PC-9 (cell line): ENCODE measurements at places on chromosomes 7 and 10. TPM values are rescaled to one million over a fixed set of nuclear protein-coding genes. Genes with fewer than 3 reads are reported as not detected.

The MUC3A gene
- total RNA-seq = 0.90 and 1.1 TPM in 2 replicates

The EBF3 gene
- total RNA-seq = not detected in 2 replicates

The ADARB2 gene
- not detected in 2 replicates for total RNA-seq

The TMEM26 gene
- not detected in 2 replicates for total RNA-seq

The GPR158 gene
- total RNA-seq = 9.0 and 12.2 TPM in 2 replicates

The CTAGE4 gene
- total RNA-seq = 5.8 and 8.2 TPM in 2 replicates

GRCh38 chr7:100509231-100509630 lies 25.5 kb downstream of the NYAP1 start:
- H3K27ac ChIP-seq = no peak overlapping the region
- H3K4me1 ChIP-seq = peaks cover 11% of the 10 kb centered on the region
- H3K36me3 ChIP-seq = no peaks in the 10 kb centered on the region
- DNase-seq = no peak

DNA sequence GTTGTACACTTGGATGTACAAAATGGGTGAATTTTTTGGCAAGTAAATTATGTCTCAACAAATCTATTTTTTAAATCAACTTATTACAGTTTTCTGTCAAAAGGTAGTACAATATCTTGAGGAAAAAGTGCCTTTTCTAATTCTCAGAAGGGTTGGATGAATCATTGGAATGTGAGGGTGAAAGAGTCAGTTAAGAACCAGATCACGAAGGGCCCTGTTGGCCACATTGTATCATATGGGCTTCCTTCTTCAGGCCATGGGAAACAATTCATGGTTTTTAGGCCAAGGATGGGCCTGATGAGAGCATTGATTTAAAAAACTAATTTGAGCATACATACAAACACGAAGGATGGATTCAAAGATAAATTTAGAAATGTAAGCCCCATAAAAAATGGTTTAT lies 503.7 kb downstream of the TNS3 start:
- H3K36me3 ChIP-seq = no peaks in the 10 kb centered on the region
- H3K27ac ChIP-seq = no peak overlapping the region
- H3K4me3 ChIP-seq = no peak overlapping the region
- DNase-seq = no peak
- no peaks in the 10 kb centered on the region for H3K27me3 ChIP-seq

DNA sequence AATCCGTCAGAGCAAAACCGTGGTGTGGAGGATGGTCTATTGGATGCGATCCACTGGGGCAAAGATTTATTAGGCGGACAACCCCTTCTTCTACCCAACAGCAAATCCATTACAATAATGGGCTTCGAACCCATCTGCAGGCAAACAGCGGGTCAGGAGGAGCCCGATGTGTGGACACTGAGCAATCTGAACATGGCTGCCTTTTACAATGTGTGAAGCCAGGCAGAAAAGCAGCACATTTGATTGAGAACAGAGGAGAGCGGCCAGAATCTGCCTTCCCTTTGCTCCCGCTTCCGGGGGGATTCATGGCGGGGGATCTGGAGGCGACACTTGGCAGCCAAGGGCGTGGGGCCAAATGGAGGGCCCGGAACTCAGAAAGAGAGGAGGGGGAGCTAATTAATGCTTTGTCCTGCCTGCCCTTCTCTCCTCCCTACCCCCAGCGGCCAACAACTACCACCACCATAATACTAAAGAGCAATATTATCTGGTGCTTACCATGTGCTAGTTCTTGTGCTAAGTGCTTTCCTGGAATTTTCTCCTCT lies 133.0 kb downstream of the EMX2 start:
- no peaks in the 10 kb centered on the region for H3K27me3 ChIP-seq
- H3K4me3 ChIP-seq = no peak overlapping the region
- H3K4me1 ChIP-seq = peaks cover 13% of the 10 kb centered on the region

GRCh38 chr10:78581133-78581694 lies 487.6 kb upstream of the ZMIZ1 start:
- peaks cover 9% of the 10 kb centered on the region; the same call in 1 of the 2 replicates for H3K27me3 ChIP-seq
- H3K36me3 ChIP-seq = no peaks in the 10 kb centered on the region
- no peaks in the 10 kb centered on the region for H3K4me1 ChIP-seq
- H3K27ac ChIP-seq = no peak overlapping the region
- H3K4me3 ChIP-seq = no peak overlapping the region

DNA sequence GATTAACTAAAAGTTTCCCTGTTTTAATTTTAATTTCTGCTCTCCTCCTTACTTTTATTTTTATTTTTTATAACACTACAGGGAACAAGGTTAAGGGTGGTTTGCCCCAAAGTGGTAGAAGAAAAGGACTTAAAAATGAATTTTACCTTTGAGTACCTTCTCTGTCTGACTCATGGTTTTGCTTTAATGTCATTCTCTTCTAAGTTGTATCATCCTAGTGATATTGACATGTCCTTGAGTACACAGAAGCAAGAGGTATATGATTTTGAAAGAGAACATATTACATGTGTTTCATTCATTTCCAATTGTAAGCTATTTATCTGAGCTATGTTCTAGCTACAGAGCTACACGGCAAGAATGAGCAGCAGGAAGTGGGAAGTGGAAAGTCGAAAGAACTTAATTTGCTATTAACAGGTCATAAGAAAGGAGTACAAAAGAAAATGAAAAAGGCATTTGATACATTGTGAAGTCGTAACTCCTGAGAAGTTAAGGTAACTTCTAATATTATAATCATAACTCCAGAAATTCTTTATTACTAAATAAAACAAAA lies 112.5 kb downstream of the SEMA3A start:
- H3K36me3 ChIP-seq = no peaks in the 10 kb centered on the region
- H3K4me3 ChIP-seq = no peak overlapping the region
- H3K27me3 ChIP-seq = no peaks in the 10 kb centered on the region
- no peaks in the 10 kb centered on the region for H3K4me1 ChIP-seq
- no peak for DNase-seq

DNA sequence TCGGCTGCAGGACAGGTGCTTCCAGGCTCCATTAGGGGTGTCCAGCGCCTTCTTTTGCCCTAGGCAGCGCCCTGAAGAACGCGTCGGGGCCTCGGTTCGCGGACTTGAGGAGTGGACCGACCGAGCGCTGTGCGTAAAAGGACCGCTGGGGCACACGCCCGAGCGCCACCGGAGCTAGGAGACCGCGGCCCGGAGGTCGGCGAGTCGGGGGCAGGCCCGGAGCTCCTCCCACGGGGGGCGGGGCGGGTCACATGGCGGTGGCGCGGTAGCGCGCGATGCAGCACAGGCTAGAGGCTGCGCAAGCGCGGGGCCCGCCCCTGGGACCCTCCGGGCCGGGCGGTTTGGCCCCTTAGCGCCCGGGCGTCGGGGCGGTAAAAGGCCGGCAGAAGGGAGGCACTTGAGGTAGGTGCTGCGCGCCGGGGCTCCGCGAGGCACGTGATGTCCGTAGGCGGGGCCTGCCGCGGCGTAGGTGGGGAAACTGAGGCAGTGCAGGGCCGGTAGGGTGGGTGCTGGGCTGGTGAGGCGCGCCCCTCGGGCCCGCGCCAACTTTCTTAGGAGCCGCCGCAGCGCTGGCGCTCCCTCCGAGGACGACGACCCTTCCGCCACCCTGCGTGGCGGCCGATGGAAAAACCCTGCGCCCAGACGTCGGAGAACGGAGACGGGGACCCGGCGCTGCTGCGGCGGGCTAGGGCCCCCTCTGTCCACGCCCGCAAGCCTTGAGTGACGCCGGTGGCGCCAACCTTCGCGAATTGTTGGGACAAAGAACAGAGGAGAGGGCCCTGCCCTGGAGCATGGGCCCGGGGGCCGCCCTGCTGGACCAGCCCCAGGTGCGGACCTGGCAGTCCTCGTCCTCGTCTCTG lies at the start of gene PRXL2A:
TSS of gene PRXL2A (plus strand) at position 310 of the 860 bp plus-strand sequence. CDS start 11,917 bp downstream, outside the sequence.
- peak within 1 kb of the TSS; percentile 87 for H3K4me3 ChIP-seq
- peak within 1 kb of the TSS; percentile 67 for H3K27ac ChIP-seq
- peaks cover 24% of the 10 kb centered on the region for H3K4me1 ChIP-seq
- no peaks in the 10 kb centered on the region for H3K36me3 ChIP-seq
- peak; percentile 69 for DNase-seq

GRCh38 chr10:124636271-124636995 lies 107.7 kb downstream of the FAM53B start:
- no peak for DNase-seq
- no peak overlapping the region for H3K4me3 ChIP-seq
- H3K27me3 ChIP-seq = no peaks in the 10 kb centered on the region
- H3K27ac ChIP-seq = no peak overlapping the region

- H3K36me3 ChIP-seq = no peaks in the 10 kb centered on the region
- H3K27ac ChIP-seq = peak overlapping the region; percentile 19; the same call in 1 of the 2 replicates
- H3K4me3 ChIP-seq = peak overlapping the region; percentile 80
- no peaks in the 10 kb centered on the region for H3K27me3 ChIP-seq
- H3K4me1 ChIP-seq = peaks cover 14% of the 10 kb centered on the region
These were observed 636 bp downstream of the PDCD4 start for GRCh38 chr10:110872145-110872983.

GRCh38 chr10:120177330-120177729 lies 279.7 kb upstream of the PLPP4 start:
- peaks cover 6% of the 10 kb centered on the region for H3K27me3 ChIP-seq
- no peak overlapping the region for H3K4me3 ChIP-seq
- no peak for DNase-seq
- no peaks in the 10 kb centered on the region for H3K4me1 ChIP-seq
- H3K27ac ChIP-seq = no peak overlapping the region

- H3K27ac ChIP-seq = no peak overlapping the region
- peaks cover 18% of the 10 kb centered on the region for H3K4me1 ChIP-seq
- DNase-seq = no peak
- no peaks in the 10 kb centered on the region for H3K27me3 ChIP-seq
These were observed 27.7 kb downstream of the MMRN2 start for GRCh38 chr10:86929468-86930380.

DNA sequence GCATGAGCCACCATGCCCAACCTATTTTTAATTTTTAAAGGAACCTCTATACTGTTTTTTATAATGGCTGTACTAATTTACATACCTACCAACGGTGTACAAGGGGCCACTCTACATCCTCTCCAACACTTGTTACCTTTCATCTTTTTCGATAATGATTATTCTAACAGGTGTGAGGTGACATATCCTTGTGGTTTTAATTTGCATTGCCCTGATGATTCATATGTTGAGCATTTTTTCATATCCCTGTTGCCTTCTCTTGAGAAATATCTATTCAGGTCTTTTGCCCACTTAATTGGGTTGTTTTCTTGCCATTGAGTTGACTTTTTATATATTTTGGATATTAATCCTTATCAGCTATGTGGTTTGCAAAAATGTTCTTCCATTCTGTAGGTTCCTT lies 167.0 kb downstream of the CTTNBP2 start:
- H3K27me3 ChIP-seq = no peaks in the 10 kb centered on the region
- peak; percentile 39 for DNase-seq
- no peak overlapping the region for H3K27ac ChIP-seq
- H3K4me3 ChIP-seq = no peak overlapping the region
- no peaks in the 10 kb centered on the region; the same call in 1 of the 2 replicates for H3K4me1 ChIP-seq

- H3K36me3 ChIP-seq = no peaks in the 10 kb centered on the region
- no peaks in the 10 kb centered on the region; the same call in 1 of the 2 replicates for H3K4me1 ChIP-seq
- no peak for DNase-seq
These were observed 29.5 kb downstream of the CDC123 start for GRCh38 chr10:12225444-12225843.

DNA sequence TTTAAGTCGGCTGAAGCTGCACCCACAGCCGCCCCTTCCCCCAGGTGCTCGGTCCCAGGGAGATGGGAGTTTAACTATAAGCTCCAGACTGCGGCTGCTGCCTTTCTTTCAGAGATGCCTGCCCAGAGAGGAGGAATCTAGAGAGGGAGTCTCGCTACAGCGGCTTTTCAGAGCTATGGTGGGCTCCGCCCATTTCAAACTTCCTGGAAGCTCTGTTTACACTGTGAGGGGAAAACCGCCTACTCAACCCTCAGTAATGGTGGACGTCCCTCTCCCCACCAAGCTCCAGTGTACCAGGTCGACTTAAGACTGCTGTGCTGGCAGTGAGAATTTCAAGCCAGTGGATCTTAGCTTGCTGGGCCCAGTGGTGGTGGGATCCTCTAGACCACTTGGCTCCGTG lies 135.4 kb downstream of the CXCL12 start:
- H3K27ac ChIP-seq = no peak overlapping the region
- no peak for DNase-seq
- H3K27me3 ChIP-seq = no peaks in the 10 kb centered on the region

GRCh38 chr10:8489232-8489631 lies 434.7 kb downstream of the GATA3 start:
- DNase-seq = no peak
- H3K27ac ChIP-seq = no peak overlapping the region
- no peaks in the 10 kb centered on the region for H3K4me1 ChIP-seq

GRCh38 chr10:119724593-119725516 lies 995 bp upstream of the INPP5F start:
- no peaks in the 10 kb centered on the region for H3K36me3 ChIP-seq
- DNase-seq = no peak

- no peak overlapping the region for H3K27ac ChIP-seq
- H3K27me3 ChIP-seq = peaks cover 21% of the 10 kb centered on the region
- no peaks in the 10 kb centered on the region for H3K4me1 ChIP-seq
- no peak for DNase-seq
- no peaks in the 10 kb centered on the region for H3K36me3 ChIP-seq
- no peak overlapping the region for H3K4me3 ChIP-seq
These were observed 23.9 kb downstream of the DRGX start for GRCh38 chr10:49371967-49372366.

DNA sequence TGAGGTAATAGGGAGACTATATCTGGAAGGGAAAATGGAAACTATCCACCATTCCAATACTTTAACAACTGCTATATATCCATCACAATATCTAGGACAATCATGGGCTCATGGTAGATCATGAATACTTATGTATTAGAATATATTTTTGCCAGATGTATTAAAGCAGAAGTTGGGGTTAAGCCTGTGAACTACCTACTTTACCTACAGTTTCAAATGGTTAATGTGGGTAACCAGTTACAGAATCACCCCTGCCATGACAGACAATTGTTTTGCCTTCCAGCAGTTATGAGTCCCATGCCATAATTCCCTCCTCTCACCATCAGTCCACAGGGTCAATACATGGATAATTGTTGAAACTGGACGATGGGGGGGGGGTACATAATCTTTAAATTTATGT lies 29.9 kb upstream of the RAPGEF5 start:
- H3K4me3 ChIP-seq = no peak overlapping the region
- H3K4me1 ChIP-seq = no peaks in the 10 kb centered on the region
- no peak for DNase-seq
- H3K27ac ChIP-seq = no peak overlapping the region
- no peaks in the 10 kb centered on the region for H3K27me3 ChIP-seq

DNA sequence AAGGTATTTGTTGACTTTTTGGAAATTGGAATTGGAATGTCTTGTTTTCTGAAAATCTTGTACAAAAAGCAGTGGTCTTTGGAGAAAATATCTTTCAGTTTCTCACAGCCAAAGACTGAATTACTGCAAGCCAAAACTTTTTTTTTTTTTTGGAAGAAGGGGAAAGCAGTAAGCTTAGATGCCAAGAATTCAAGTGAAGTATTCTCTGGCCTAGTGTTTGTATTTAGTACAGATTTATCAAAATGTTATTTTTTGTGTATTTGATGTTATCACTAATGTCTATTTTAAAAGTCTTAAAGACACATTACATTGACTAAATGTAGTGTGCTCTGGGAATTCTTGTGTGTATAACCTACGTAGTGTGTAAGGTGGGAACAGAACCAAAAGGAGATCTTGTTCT lies 6.2 kb downstream of the TET1 start:
- H3K36me3 ChIP-seq = no peaks in the 10 kb centered on the region
- H3K27me3 ChIP-seq = peaks cover 4% of the 10 kb centered on the region; the same call in 1 of the 2 replicates
- H3K4me1 ChIP-seq = no peaks in the 10 kb centered on the region
- no peak overlapping the region for H3K4me3 ChIP-seq
- no peak for DNase-seq

GRCh38 chr10:70660722-70661121 lies 11.6 kb upstream of the ADAMTS14 start:
- peaks cover 26% of the 10 kb centered on the region for H3K4me1 ChIP-seq
- H3K27me3 ChIP-seq = no peaks in the 10 kb centered on the region
- no peak for DNase-seq
- H3K27ac ChIP-seq = no peak overlapping the region
- H3K4me3 ChIP-seq = no peak overlapping the region
- no peaks in the 10 kb centered on the region for H3K36me3 ChIP-seq
